Right renal cortex interstitium (tissue), 3 donors: ENCODE measurements at places on chromosomes 3 and 15.

- DNase-seq = no peak
These were observed 56.1 kb downstream of the CCNL1 start for GRCh38 chr3:157103860-157104259.

- DNase-seq = no peak
These were observed 622.7 kb downstream of the RBMS3 start for GRCh38 chr3:29903600-29903999.

DNA sequence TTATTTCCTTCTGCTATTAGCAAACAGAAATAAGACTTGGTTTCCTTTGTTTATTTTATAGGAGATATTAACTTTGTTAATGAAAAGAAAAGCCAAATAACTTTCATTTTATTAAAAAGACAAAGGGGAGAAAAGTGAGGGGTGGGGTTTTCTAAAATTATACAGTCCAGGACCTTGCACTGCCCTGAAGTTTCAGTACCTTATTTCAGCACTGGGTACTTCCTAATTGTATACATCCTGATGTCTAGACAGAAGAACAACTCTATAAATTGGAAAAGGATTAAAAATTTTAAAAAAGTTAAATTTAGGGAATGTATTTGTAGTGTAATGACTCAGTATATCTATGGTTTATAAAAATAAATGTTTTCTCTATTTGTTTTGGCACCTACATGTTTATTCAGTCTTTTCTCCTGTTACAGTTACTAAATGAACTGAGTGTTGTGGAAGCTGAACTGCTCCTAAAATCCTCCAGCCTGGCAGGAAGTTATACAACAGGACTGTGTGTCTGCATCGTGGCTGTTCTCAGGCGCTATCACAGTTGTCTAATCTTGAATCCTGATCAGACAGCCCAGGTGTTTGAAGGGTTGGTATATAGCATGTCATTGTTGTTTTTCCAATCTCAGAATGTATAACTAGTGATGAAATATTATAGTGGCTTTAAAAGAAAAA is 27.6 kb upstream of the P2RY13 start:
- no peak for DNase-seq

GRCh38 chr3:73024836-73025235 is 28.2 kb downstream of the PPP4R2 start:
- no peak for DNase-seq

- DNase-seq = no peak
These were observed 356.6 kb downstream of the VGLL3 start for GRCh38 chr3:86634361-86634760.

- no peak for DNase-seq
These were observed 322.5 kb upstream of the COL8A1 start for GRCh38 chr3:99315896-99316295.

GRCh38 chr3:32619395-32619794 is 48.7 kb upstream of the DYNC1LI1 start:
- DNase-seq = no peak
